GM23248 (cell line): ENCODE measurements at places on chromosomes 1 and 21.

GRCh38 chr1:241275226-241275625, 81.8 kb downstream of the RGS7 start:
- no peak for DNase-seq

- DNase-seq: no peak
Observed at GRCh38 chr1:96863449-96863848, 141.9 kb downstream of the PTBP2 start.

DNA sequence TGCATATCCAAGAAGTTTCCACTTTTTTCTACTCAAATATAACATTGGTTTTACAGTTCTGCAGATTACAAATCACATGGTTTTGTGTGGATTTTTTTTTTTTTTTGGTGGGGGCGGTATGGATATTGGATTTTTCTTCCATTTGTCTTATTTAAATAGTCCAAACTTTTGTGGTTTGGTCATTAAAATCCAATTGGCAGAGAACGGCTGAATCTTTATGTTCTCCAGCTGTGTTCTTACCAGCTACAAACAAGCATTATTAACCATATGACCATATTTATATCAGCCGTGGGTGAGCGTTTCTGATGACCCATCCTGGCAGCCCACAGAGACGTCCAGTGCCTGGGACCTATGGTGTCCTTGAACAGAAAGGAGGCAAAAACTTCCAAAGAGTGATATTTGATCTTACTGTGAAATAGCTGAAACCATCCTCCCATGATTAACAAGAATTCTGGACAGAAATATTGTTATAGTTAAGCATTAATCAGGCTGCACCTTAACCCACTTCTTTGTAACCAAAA, 200.4 kb downstream of the LYPLAL1 start:
- DNase-seq: no peak

DNA sequence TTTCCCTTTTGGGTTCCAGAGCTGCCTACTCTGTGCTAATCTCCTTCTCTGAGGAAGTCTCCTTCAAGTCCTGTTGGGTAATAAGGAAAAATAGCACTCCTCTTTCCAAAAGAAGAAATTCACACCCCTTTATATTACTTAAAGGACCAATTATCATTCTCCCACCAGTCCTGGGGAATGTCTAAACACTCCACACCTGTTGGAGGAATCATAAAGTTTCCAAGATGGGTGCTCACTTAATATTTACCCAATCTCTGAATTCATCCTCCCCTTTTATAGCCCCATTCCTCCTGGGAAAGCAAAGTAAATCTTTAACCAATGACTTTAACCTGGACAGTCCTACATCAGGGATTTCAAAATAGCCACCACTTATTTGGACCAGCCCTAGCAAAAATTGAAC, 873.1 kb downstream of the KCNT2 start:
- no peak for DNase-seq

GRCh38 chr1:218468711-218469110, 123.6 kb downstream of the TGFB2 start:
- no peak for DNase-seq

- no peak for DNase-seq
Observed at GRCh38 chr1:217617126-217617525, 13.8 kb downstream of the GPATCH2 start.

DNA sequence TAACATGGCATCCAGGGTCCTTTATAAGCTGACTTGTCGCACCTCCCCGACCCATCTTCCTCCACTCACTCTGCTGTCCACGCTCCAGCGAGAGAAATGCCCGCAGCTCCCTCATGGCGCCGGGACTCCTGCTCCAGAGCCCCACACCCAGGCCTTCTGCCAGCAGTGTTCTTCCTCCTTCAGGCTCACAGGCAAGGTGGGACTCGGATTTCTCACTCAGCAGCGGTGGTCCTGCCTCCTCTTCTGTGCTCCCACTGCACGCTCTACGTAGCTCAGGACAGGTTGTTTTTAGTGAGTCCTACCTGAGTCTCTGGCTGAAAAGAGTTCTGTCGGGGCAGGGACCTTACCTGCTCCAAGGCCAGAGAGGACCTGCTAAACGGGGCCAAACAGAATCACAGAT, 11.2 kb downstream of the THEMIS2 start:
- DNase-seq: no peak

DNA sequence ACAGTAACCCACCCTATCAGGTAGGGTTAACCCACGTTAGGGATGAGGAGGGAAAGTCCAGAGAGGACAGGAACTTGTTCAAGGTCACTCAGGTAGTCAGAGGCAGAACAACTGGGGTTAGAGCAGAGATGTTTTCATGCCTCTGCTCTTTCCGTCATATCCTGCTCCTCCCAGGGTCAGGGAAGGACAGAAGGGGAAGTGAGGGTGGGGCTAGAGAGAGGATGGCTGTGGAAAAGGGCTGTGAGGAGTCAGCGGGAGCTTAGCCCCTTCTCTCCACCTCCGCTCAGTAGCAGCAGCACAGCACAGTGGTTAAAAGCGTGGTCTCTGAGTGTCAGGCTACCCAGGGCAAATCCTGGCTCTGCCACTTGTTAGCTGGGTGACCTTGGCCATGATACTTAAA, 36.5 kb downstream of the DDX20 start:
- no peak for DNase-seq

GRCh38 chr21:15004721-15005370, 60.0 kb downstream of the NRIP1 start:
- peak; percentile 67 for DNase-seq

GRCh38 chr1:209094384-209094783, 489.1 kb upstream of the CAMK1G start:
- DNase-seq: no peak

- DNase-seq: peak; percentile 79
Observed at GRCh38 chr1:212950243-212951125, at the start of gene VASH2. TSS of gene VASH2 (plus strand) at chr1:212950541. CDS start at chr1:212951543, 1,002 bp downstream.

- no peak for DNase-seq
Observed at GRCh38 chr1:54695221-54695620, 20.4 kb upstream of the TTC4 start.

DNA sequence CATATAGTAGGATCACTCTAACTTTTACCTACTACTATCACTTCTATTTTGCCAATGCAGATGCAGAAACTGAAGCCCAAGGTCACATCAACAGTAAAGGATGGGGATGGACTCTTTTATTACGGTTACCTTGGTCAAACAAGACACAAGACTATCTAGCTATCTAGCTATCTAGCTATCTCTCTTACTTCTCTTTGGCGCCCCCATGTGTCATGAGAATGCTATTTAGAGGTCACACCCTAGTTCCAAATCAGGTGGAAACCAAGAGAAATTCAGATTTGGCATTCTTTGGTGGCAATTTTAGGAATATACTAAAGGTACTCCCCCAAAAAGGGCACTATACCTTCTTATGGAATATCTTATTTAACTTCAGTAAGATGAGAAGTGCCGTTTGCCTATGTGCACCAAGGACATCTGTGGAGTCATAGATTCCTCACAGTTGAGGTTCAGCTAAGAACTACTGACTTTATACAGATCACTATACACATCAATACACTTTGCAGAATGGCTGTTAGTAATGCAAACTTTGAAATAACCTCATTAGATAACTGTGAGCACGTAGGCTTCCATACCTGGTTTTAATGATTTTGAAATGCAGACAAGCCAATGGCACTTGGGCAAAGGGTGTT, 6.7 kb downstream of the ZNF648 start:
- DNase-seq: peak; percentile 46

- peak; percentile 73 for DNase-seq
Observed at GRCh38 chr1:87794788-87795614, 466.3 kb downstream of the LMO4 start.

GRCh38 chr1:221517961-221518360, 223.9 kb downstream of the DUSP10 start:
- DNase-seq: peak; percentile 56

GRCh38 chr1:94119796-94120569, 965 bp downstream of the ABCA4 start:
- DNase-seq: peak; percentile 35

- peak; percentile 68 for DNase-seq
Observed at GRCh38 chr1:11787251-11787803, 18.4 kb downstream of the MTHFR start.

DNA sequence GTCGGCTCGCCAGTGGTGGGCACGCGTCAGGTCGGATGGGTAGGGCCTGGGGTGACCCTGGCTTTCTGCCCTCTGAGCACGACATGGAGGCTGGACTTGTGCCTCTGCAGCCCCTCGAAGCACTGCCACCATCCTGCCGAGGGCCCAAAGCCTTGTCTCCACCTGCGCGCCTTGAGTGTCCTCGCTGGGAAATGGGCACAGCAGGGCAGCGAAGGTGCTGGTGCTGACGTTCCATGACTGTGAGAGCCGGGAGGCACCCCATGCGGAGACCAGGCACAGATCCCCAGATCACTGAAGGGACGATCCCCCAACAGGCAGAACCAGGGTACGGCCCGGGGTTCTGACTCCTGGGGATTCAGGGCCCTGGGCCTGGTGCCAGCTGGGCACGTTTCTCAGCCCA, 60.3 kb downstream of the SIK1 start:
- DNase-seq: no peak

DNA sequence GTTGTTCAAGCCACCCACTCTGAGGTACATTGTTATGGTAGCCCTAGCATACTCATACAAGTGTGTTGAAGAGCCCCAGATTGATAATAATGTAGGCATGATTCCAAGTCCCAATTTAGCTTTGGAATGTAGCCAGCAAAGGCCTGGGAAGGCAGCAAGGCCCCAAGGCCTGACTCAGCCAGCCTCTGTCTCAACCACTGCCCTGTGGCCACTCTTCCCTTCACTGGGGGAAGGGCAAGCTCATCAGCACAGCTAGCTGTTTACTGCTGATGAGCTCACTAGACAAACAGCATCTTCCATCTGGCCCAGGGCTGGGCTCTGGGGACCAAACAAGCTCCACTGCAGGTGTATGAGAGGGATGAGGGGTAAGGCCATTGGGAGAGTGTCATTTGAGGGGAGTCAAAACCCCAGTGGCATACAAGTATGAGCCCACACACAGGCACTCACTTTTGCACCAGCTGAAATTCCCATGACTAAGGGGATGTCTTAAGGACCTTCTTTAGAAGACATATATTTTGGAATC, 2.2 kb upstream of the IRF6 start:
- DNase-seq: peak; percentile 97

- no peak for DNase-seq
Observed at GRCh38 chr1:239732770-239733169, 346.4 kb downstream of the CHRM3 start.

DNA sequence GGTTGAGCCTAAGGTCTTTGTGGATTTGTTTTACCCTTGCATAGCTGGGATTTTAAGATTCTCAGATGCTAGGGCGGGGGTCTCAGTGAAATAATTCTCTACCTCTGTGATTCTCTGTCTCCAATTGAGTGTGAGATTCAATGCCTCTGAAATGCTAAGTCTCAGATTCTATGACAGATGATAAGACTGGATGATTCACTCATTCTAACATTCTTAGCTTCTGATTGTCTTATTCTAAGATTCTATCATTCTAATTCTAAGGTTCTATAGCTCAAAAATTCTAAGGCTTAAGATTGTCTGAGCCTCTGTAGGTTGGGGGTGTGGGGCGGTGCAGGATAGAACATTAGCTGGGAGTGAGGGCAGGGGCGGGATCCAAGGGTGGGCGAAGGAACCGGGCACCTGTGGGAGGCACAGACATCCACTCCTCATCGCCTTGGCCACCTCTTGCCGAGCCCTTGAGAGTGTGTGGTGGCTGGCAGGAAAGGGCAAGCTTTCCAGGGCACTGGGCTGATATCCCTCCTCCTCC, 29.5 kb downstream of the ADGRB2 start:
- DNase-seq: peak; percentile 40

DNA sequence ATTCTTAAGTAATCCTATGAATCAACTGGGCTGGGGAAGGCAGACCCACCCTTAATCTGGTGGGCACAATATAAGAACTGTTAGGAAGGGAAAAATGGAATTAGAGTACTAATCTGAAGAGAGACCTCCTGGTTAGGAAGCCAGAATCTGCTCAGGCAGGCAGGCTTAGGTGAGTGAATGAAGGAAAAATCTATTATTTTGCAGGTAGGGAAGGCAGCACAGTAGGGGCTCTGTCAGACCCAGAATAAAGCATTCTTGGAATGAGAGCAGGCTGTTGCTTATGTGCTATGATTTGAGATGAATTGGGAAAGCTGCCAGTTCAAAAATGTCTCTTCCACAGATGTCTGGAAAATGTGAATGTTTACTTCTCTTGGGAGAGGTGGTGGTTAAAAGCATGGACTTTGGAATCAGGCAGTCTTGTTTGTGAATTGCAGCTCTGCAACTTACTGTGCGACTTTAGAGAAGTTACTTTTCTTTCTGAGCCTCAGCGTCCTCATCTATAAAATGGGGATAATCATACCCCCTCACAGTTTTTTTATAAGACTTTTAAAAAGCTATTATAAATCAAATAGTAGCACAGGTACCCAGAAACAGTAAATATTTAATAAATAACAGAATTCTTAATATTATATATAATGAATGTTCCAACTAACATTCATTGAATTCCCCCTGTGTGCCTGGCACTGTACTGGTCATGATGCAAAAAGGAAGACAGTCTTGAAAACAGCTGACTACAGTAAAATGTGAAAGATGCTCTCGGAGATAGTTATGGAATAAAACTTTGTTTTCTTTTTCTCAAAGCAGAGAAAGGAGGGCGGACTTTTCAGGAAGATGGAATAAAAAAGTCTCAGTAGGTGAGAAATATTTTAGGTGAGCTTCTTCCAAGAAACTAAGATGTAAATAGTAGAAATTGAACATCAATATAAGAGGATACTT, 15.3 kb upstream of the ZNF644 start:
- no peak for DNase-seq

DNA sequence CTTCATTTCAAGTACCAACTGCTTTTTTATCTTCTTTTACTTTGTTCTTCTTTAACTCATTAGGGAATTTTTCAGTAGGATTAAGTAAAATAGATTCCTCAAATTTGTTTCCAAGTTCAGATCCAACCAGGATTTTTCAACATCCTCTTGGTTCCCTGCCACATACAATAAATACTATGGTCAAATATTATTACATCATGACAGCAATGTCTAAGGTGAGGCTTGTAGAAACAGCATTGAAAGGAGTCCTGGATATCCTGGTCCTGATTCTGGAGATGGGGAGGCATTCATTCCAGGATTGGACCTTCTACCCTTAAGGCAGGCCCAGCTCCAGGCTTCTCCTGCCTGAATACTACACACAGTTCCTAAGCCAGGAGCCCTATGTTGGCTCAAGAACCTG, 80.2 kb upstream of the F3 start:
- DNase-seq: no peak

GRCh38 chr1:98653123-98653522, 8.4 kb upstream of the SNX7 start:
- no peak for DNase-seq

GRCh38 chr21:28237661-28238060, 755.0 kb downstream of the LTN1 start:
- DNase-seq: no peak
